ENCODE measurements at places on chromosomes 12 and 14. TPM values are rescaled to one million over a fixed set of nuclear protein-coding genes. Genes with fewer than 3 reads are reported as not detected.

The C12orf57 gene
- 376 TPM for total RNA-seq

The EPYC gene
- total RNA-seq, result not detected

The JPH4 gene
- total RNA-seq, result 23.7 TPM

The PTPRQ gene
- 1.3 TPM for total RNA-seq

The FUT8 gene
- 77.0 TPM for total RNA-seq

The C12orf56 gene
- total RNA-seq, result 0.99 TPM

DNA sequence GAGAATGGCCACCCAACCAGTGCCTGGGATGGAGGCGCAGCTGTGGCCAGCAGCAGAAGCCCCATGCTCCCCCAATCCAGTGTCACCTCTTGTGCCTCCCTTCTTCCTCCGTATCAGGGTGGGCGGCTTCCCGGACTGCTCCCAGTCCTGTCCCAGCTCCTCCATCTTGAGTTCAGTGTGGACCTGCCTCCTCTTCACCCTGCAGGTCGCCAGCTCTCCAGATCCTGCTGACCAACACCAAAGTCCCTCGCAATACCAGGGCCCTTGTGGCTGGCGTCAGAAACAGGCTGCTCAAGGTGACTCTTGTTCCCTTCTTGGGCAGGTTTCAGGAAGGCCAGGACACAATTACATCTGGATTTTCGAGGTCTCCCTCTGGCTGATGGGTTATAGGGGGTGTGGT lies 17.0 kb downstream of the MVK start:
- H3K27ac ChIP-seq, result no peak overlapping the region
- no peak for DNase-seq
- H3K4me1 ChIP-seq, result no peaks in the 10 kb centered on the region
- no peak overlapping the region for H3K4me3 ChIP-seq

DNA sequence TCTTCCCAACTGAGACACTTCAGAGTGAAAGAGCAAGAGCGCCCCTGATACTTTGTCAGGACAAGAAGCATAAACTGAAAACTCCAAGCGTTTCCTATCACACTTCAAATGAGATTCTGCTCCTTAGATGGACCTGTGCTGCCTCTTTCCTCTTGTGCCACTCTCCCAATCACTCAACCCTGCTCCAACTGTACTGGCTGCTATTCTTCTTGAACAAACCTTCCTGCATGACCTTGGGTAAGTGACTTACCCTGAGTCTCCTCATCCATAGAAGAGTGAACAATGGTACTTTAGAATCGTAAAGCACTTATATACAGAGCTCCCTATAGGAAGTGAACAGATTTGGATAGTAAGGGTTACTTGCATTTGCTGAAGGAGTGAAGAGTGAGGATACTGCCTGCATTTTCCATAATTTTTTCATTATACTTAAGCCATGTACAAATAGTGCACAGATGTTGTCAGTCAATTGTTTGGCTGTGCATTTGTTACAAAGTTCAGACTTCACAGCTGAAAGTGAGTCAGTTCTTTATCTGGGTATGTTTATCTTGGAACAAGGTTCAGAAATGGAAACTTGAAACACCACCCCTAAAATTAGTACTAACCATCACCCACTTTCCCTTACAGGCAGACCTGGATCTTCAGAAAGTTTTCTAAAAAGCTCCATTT lies 10.8 kb downstream of the MTERF2 start:
- peaks cover 7% of the 10 kb centered on the region for H3K4me1 ChIP-seq
- H3K27me3 ChIP-seq, result no peaks in the 10 kb centered on the region
- DNase-seq, result no peak
- H3K4me3 ChIP-seq, result no peak overlapping the region
- H3K27ac ChIP-seq, result no peak overlapping the region

- no peaks in the 10 kb centered on the region for H3K27me3 ChIP-seq
- no peak overlapping the region for H3K27ac ChIP-seq
- no peak for DNase-seq
Observed at GRCh38 chr12:103652808-103653207, 65.7 kb downstream of the STAB2 start.

DNA sequence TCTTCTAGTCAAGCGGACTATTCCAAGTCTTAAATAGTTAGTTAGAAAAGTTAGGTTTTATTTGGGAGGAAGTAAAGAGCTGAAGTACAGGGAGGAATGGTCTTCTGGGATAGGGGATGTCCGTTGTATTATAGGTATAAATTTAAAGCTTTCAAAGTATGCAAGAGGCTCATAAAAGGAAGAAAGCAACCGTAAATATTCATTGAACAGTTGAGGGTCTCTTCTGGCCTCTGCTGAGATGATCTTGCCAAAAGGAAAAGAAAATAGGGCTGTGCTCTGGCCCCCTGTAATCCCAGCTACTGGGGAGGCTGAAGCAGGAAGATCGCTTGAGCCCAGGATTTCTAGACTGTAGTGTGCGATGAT lies 377 bp upstream of the TIMELESS start:
- H3K27ac ChIP-seq, result peak overlapping the region; percentile 97
- H3K4me1 ChIP-seq, result peaks cover 8% of the 10 kb centered on the region
- no peaks in the 10 kb centered on the region for H3K36me3 ChIP-seq
- DNase-seq, result no peak

DNA sequence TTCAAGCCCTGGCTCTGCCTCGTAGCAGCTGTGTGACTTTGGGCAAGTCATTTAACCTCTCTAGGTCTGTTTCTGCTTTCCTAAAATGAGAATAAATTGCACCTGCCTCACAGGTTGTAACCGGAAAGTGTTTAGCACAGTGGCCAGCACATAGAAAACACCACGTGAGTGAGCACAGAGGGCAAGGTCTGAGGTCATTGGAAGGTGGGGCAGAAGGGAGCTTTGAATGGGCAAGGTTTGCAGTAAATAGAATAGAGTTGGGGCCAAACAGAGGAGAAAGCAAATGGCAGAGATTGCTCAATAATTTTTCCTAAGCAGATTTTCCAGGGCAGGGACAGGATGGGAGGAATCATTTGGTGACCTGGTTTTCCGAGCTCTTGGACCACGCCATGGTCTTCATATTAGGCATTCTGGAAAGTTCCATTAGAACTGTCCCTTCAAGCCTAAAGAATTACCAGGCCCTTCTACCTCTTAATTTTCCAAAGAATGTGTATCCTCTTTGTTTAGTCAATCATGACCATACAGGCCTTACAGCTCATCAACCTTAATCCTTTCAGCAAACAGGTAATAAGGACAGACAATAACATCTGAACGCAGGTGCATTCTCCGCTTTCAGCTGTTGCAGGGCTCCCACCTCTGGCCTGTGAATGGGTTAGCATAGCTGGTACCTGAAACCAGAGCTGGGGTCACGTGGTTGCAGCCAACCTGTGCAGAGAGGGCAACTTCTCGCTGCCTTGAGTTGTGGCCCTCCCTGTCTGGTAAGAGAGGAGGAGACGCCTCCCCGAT lies 53.8 kb downstream of the VWF start:
- H3K4me1 ChIP-seq, result peaks cover 26% of the 10 kb centered on the region
- no peak overlapping the region for H3K4me3 ChIP-seq
- H3K27ac ChIP-seq, result no peak overlapping the region
- peaks cover 2% of the 10 kb centered on the region for H3K27me3 ChIP-seq
- no peaks in the 10 kb centered on the region for H3K36me3 ChIP-seq
- DNase-seq, result no peak

GRCh38 chr14:79144896-79145295 lies 974.7 kb downstream of the NRXN3 start:
- no peak overlapping the region for H3K4me3 ChIP-seq
- no peaks in the 10 kb centered on the region for H3K4me1 ChIP-seq
- no peak overlapping the region for H3K27ac ChIP-seq
- no peaks in the 10 kb centered on the region for H3K36me3 ChIP-seq
- no peaks in the 10 kb centered on the region for H3K27me3 ChIP-seq
- DNase-seq, result no peak

- H3K4me1 ChIP-seq, result no peaks in the 10 kb centered on the region
- no peaks in the 10 kb centered on the region for H3K36me3 ChIP-seq
- no peaks in the 10 kb centered on the region for H3K27me3 ChIP-seq
- no peak overlapping the region for H3K27ac ChIP-seq
- no peak overlapping the region for H3K4me3 ChIP-seq
- DNase-seq, result no peak
Observed at GRCh38 chr14:54591866-54592265, 24.9 kb downstream of the SAMD4A start.

GRCh38 chr12:90260136-90260535 lies 551.5 kb upstream of the ATP2B1 start:
- H3K36me3 ChIP-seq, result no peaks in the 10 kb centered on the region
- H3K27ac ChIP-seq, result no peak overlapping the region
- H3K4me1 ChIP-seq, result no peaks in the 10 kb centered on the region
- no peak for DNase-seq
- no peaks in the 10 kb centered on the region for H3K27me3 ChIP-seq
- H3K4me3 ChIP-seq, result no peak overlapping the region

GRCh38 chr12:34600592-34601462 lies 578.5 kb downstream of the ALG10 start:
- H3K36me3 ChIP-seq, result no peaks in the 10 kb centered on the region
- no peaks in the 10 kb centered on the region for H3K4me1 ChIP-seq
- H3K27me3 ChIP-seq, result no peaks in the 10 kb centered on the region

DNA sequence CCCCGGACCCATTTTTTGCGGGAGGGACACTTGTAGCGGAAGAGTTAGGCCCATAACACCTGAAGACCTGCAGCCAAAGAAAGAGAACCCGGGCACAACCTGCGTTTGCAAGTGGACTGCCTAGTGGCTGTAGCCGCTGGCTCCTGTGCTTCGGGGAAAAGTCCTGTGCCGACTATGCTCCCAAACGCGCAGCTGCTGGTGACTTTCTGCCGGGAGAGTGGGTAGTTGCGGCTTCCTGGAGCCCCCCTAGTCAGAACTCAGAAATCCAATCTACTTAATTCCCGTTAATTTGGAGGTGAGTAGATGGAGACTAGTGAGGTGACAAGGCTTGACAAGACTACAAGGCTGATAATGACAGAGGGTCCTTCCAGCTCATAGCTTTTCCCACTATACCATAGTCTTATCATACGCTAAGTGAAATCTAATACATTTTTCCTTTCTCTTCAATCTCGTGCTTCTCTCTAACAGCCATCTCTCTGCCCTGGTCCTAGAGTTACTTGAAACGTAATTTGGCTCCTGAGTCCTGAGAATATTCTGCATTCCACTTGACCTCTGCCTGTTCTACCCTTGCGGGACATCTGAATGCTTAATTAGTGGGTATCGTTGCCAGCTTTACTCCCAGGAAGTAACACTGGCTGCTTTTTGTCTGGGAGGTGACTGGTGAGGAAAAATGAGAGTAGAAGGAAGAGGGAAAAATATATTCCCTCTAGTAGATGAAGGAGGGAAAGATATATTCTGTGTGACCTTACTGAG lies 556 bp downstream of the MTHFD1 start:
- peak overlapping the region; percentile 94 for H3K27ac ChIP-seq
- peak overlapping the region; percentile 87 for H3K4me3 ChIP-seq
- no peaks in the 10 kb centered on the region for H3K27me3 ChIP-seq

GRCh38 chr12:28383368-28383767 lies 193.1 kb downstream of the CCDC91 start:
- no peak overlapping the region for H3K4me3 ChIP-seq
- no peaks in the 10 kb centered on the region for H3K27me3 ChIP-seq
- H3K27ac ChIP-seq, result no peak overlapping the region
- no peaks in the 10 kb centered on the region for H3K4me1 ChIP-seq
